ENCODE measurements at places on chromosomes 12 and 14. TPM values are rescaled to one million over a fixed set of nuclear protein-coding genes. Genes with fewer than 3 reads are reported as not detected.

DNA sequence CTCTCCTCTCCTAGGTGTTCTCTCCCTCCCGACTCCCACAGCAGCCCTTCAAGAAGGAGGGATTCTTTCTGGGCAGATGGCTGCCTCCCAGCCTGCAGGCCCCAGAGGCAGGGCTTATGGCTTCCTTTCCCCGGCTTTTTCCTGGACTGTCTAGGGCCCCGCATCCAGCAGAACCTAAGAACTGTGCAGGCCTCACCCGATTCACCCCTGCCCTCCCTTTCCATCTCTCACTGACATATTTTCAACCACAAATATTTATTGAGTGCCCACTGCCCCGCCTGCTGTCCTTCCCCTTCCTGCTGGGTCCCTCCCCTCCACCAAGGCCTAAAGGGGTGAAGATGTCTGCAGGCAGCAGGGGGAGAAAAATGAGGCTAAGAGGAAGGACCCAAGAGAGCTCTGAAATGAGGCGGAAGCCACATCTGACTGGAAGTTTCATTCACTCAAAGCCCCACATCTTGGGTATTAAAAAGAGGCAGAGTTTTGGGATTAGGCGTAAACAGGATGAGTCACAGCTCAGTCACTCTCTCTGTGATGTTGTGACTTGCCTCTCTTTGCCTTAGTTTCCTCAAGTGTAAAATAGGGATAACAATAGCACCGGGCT is 2.9 kb downstream of the SCNN1A start:
- DNase-seq: peak; percentile 75

TAS2R10 gene
- total RNA-seq: not detected

DNA sequence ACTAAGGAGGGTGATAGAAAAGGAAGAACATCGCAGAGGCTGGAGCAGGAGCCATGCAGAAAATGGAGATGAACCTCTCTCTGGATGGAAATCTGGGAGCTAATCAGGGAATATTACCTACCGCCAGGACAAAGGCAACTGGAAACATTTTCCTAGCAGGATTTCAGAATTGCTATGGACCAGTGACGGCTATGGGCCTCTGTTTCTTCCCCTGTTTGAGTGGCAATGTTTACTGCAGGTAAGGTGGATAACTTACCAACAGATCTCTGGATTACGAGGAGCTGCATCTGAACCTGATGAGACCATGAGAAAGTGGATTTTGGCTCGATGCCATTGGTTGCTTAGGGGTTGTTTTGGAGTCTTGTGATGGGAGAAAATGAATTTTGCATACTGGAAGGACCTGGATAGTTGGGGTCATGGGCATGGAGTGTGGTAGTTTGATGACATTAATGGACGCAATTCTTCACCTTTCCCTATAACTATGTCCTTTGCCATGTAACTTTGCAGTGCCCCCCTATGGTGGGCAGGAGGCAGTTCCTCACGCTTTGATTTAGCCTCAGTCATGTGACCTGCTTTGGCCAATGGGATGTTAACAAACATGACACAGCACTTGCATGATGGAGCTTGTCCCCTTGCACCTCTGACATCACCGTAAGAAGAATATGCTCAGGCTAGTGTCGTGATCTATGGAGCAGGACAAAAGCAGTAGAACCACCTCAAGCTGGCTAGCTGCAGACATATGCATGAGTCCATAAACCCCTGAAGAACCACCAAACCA is 51.1 kb downstream of the CALM1 start:
- DNase-seq: no peak

SYNDIG1L gene
- 2.9 TPM for total RNA-seq

DNA sequence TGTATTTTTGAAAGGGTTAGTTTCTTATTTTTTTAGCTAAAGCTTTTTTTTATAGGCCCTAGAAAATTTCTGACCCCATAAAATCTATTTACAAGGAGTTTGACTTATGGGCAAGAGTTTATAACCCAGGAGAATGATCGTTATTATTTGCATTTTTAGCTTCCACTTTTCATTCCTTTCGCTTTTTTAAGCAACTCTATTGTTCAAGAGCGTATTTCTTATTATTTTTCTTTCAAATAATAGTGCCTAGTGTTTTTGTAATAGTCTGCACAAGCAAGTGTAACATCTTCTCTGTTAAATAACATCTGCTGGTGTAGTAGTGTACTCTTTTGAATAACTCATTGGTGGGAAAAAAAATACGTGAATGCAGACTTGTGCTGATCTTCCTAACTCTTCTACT is 216.3 kb downstream of the ERC1 start:
- DNase-seq: no peak

SDR9C7 gene
- total RNA-seq: not detected

- DNase-seq: peak; percentile 71
Observed at GRCh38 chr12:4031703-4032291, 158.6 kb upstream of the PARP11 start.

- no peak for DNase-seq
Observed at GRCh38 chr14:99381688-99382060, 99.0 kb downstream of the SETD3 start.

DNA sequence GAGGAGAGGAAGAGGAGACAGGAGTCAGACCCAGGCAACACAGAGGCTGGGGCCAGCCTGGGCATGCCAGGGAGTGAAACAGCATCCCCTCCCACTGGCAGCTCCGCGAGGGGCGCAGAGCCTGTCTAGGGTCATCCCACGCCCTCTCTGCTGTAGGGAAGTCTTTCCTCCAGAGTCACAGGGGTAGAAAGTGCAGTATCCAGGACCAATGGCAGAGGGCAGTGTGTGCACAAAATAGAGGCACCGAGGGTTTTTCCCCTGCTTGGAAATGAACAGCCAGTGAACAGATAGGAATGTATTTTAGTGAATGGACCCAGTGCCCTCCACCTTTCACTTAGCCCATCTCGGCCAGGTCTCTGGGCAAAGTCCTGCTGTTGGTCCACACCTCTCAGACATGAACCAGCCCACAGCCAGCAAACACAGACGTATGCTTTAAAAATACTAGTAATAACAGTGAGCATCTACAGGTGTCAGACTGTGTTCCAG is 9.4 kb upstream of the KRT74 start:
- peak; percentile 66 for DNase-seq

DNA sequence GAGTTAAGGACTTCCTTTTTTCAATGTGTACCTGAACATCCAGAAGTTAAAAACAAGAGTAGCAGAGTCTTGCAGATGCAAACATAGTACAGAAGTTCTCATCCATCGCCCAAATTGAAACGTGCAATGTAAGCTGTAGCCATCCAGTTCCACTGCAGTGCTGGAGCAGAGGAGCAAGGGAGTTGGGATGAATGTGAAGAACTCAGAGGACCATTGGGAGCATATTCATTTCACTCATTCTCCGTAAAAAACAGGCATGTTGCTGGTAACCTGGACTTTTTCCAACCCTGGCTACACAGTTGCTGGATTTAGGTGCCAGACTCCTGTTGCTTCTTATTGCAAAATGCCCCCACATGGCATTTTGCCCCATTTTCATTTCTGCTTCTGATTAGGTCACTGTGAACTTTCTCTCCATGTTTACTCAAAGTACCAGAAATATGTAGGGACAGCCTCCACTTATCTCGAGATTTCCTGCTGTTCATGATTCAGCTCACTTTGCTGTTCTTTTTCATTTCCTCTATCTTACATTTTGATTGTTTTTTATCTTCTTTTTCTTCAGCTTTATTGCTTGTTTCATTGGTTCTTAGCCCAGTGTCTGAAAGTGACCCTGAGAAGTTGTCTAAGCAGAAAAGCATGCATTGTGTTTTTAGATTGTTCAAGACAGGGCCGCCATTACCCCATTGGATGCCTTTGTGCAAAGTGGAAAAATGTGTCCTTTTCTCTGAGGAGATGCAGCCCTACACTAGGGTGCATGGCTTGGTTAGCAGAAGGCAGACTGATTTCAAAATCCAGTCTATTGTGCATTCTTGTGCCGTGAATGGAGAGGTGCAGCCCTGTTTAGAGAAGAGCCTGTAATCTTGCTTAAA is 109.0 kb upstream of the AMIGO2 start:
- DNase-seq: no peak

TBC1D30 gene
- 14.8 TPM for total RNA-seq

- DNase-seq: no peak
Observed at GRCh38 chr14:22487401-22487800, 101.6 kb downstream of the DAD1 start.

- DNase-seq: no peak
Observed at GRCh38 chr12:76608070-76608469, 48.5 kb upstream of the OSBPL8 start.

- DNase-seq: no peak
Observed at GRCh38 chr14:85084344-85084743, 445.6 kb upstream of the FLRT2 start.

CLEC14A gene
- 87.6 TPM for total RNA-seq

DNA sequence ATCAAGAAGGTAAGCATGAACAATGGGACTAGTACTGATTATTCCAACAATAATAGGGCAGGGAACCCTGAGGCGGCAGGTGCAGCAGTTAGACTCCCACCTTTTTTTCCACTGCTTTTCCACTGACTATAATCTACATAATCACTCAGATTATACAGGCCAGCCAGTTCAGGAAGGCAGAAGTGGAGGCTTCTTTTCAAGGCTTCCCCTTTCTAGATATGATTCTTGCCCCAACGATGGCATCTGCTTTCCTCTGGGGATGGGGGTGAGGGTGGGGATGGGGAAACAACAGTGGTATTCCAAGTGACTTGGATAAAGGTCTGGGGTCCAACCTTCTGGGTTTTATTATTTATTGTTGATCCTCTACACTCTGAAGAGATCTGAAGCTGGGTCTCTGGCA is 331 bp downstream of the NCKAP1L start:
- DNase-seq: no peak

DNA sequence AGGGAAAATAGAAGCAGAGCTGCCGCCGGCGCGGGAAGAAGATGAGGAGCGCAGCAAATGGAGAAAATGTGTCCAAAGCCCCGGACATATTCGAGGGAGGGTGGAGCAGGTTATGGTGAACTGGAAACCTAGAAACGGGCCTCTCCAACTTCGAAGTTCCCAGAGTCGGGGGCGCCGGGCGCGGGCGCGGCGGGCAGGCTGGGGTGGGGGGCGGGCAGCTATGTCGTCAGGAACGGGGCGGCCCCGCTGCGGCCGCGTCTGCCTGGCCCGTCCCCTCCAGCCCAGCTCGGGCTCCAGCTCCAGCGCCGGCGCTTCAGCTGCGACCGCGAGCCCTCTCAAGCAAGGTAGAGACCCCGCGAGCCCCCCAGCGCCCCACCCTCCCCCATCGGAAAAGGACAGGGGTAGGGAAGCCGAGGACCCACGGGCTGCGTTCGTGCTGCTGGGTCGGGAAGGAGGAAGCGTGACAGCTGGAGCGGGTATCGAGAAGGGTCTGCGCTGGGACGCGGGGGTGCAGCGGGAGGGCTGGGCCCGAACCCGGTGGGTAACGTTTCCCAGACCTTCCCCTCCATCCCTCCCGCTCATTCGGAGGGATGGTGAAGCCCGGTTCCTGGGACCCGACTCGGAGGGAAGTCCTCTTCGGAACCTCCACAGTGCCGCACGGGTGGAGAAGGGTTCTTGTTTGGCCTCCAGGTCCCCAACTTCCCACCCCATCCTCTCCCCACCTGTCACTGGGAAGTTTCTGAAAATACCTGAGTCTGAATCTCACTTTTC is 1.0 kb downstream of the DGKA start:
- peak; percentile 80 for DNase-seq

GRCh38 chr12:125081427-125081826 is 16.2 kb downstream of the AACS start:
- no peak for DNase-seq

MYF6 gene
- total RNA-seq: not detected

GRCh38 chr12:108341854-108342847 is 3.0 kb upstream of the CMKLR1 start:
- no peak for DNase-seq

HELB gene
- 6.9 TPM for total RNA-seq

Data from upper lobe of right lung (tissue), 1 donor.